Ascending aorta (tissue), 2 donors: ENCODE measurements at places on chromosomes 3 and 15. TPM values are rescaled to one million over a fixed set of nuclear protein-coding genes. Genes with fewer than 3 reads are reported as not detected.
A peak's percentile ranks its signal among the peaks of the same experiment; 100 is the strongest.

The STAB1 gene
- 363 TPM for total RNA-seq

The VGLL3 gene
- 138 TPM for total RNA-seq

The SI gene
- total RNA-seq, result not detected

The STARD9 gene
- 62.7 TPM for total RNA-seq

The STRA6 gene
- total RNA-seq, result not detected

The CCR1 gene
- total RNA-seq, result 10.2 TPM

GRCh38 chr15:101521069-101521468, 31.6 kb upstream of the PCSK6 start:
- peak; percentile 5 for DNase-seq
- no peak overlapping the region for H3K4me3 ChIP-seq
- H3K27me3 ChIP-seq, result no peaks in the 10 kb centered on the region
- no peak overlapping the region for H3K27ac ChIP-seq
- no peaks in the 10 kb centered on the region for H3K4me1 ChIP-seq
- H3K36me3 ChIP-seq, result no peaks in the 10 kb centered on the region
